ENCODE measurements at places on chromosomes 12 and 14.

DNA sequence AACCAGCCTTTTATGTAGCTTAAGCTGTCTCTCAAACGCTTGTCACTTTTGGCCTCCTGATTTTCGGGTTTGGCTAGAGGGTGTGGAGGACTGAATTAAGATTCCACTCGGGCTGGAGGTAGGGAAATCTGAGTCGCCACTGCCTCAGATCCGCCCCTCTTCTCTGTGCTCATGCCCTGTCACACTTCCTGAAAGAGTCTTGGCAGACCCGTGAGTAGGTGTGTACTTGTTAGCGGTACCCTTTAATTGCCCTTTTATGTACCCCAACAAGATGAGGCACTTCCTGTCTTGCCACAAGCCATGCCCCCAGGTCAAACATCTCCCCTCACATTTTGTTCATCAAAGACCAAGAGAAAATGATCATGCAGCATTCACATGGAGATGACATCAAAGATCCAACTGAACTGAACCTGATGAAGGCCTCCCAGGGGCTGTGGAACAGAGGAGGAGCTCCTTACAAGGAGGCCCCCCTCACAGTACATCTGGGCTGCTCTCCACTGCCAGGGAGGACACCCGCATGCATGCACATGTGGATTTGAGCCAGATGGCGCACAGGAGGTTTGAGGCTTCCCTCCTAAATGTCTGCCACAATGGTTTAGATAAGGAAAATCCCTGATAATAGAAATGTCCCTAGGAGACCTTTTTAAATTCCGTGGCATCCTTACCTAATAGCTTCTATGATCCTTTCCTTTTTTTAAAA lies 86.5 kb upstream of the CDKN3 start:
- DNase-seq, result no peak

GRCh38 chr14:90518069-90518940 lies 121.5 kb downstream of the CALM1 start:
- DNase-seq, result no peak

- DNase-seq, result peak; percentile 37
Measured at GRCh38 chr14:64760146-64760755, 56.0 kb downstream of the PLEKHG3 start.

DNA sequence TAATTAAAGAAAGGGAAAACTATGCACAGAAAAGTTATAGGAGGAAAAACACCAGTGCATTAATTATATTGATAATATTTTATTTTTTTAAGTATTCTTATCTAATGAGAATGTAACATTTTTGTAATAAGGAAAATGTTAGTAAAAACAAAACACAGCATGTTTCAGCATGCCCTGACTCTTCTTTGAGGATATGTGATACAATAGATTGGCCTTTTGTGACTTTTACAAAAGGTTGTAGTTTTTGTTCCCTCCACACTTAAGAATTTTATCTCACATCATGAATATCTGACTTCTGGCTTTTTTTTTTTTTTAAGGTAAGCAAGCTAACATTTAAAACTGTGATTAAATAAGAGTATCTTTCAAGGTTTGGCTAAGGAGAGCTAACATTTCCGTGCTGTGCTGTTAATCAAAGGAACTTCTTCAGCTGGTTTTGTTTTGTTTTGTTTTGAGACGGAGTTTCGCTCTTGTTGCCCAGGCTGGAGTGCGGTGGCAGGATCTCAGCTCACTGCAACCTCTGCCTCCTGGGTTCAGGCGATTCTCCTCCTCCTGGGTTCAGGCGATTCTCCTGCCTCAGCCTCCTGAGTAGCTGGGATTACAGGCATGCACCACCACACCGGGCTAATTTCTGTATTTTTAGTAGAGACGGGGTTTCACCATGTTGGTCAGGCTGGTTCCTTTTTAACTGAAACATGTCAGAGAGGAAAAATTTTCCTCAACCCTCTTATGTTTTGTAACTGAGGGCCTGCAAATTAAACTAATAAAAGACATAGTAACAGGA lies 30.8 kb upstream of the RESF1 start:
- no peak for DNase-seq

GRCh38 chr12:117189725-117190209 lies 503 bp downstream of the FBXO21 start:
- peak; percentile 8 for DNase-seq

- no peak for DNase-seq
Measured at GRCh38 chr12:131672311-131672940, 38.5 kb upstream of the SFSWAP start.

DNA sequence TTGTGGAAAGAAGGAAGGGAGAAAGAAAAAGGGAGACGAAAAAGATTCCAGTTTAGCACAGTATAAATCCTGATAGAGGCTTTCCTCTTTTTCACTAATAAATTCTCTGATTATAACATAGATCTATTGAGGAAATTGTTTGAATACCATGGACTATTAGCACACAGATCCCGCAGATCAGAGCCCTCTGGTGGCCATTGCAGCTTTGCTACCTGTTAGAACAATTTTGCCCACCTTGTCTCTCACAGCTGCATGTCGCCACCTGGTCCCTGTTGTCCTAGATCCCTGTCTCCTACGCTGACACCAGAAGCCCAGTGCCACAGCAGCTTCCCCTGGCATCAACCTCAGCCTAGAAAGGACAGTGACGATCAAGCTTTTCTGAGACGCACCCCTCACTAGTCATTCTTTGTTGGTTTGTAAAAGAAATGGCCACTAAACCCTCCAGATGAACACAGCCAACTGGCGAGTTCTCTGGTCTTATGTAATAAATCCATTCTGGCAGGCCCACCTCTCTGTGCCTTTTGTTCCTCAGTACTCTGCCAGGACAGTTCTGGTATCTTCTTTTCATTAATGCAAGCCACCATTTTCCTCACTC lies 9.9 kb downstream of the GPHB5 start:
- DNase-seq, result no peak

DNA sequence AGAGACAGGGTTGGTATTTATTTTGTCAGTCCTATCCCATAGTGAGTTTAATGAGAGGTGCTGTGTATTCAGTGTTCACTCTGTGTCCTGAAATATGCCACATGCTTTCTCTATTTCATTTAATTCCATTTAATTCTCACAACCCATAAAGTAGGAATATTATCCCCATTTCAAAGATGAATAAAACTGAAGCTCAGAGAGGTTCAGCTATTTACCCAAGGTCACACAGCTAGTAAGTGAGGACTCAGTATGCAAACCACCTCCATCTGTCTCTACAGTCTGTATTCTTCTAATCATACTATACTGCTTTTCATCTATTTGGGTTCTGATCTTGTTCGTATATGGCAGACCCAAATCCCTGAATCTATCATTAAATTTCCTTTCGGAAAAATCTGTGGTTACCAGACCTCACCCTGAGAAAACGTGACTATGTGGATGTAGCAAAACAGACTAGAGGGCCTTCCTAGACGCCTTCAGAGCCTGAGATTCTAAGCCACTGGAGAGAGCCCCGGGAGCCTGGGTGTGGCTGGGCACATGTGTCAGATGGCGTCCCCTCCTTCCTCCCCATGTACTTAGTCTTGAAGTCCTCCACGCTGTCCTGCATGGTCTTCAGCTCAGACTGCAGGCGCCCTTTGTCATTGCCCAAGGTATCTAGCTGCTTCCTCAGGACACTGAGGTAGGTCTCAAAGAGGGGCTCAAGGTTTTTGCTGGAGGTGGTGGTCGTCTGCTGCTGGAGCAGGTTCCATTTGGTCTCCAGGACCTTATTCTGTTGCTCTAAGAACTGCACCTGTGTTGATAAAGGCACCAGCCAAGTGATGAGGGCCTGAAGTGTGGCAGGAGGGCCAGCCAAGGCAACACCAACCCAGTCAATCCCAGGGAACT lies 2.5 kb downstream of the KRT4 start:
- no peak for DNase-seq

DNA sequence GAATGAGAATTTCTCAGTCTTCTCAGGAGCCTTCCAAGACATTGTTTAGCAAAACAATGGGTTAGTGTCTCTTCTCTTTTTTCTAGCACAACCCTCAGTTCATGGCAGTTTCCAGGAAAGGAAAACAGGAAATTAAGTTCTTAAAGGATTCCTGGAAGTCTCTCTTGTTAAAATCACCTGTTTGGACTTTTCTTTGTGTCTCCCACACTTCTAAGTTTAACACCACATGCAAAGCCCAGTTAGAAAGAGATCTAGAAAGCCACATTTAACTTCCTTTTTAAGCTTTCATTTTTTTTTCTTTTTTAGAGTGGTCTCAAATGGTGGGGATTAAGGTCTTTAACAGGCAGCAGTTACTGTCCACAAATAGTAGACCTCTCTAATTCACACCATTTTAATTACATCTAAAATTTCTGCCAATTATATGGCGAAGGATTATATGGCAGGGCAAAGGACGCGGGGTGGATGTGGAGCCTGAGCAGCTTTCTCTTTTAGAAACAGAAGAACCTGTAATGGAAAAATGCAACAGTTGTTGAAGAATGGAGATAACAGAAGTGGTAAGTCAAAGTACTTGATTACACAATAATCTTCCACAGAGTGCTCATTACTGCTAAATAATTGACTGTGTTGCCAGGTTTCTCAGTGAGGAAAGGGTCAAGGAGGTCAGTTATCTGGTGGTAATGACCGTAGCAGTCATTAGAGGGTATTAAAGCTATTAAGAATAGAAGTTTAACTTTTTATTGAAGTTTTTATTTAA lies 298.6 kb downstream of the AKAP6 start:
- no peak for DNase-seq

- DNase-seq, result no peak
Measured at GRCh38 chr12:27385766-27386564, 53.3 kb downstream of the BMAL2 start.

DNA sequence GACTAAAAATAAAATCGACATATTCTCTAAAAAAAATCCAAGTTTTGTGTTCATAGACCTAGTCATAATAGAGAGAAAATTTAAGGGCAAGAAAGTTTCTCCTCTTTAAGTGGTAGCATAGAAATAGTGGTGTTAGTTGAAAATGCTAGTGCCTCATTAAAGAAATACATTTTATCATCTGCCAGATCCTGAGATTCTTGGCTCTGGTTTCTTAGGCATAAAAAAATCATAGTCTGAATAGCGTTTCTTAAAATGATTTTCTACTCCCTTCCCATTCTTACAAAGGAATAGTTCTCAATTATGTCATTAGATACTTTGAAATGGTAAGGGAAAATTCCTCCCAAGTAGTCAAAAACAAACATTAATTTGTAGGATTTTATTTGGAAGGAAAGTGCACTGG lies 212.8 kb downstream of the NELL2 start:
- no peak for DNase-seq

DNA sequence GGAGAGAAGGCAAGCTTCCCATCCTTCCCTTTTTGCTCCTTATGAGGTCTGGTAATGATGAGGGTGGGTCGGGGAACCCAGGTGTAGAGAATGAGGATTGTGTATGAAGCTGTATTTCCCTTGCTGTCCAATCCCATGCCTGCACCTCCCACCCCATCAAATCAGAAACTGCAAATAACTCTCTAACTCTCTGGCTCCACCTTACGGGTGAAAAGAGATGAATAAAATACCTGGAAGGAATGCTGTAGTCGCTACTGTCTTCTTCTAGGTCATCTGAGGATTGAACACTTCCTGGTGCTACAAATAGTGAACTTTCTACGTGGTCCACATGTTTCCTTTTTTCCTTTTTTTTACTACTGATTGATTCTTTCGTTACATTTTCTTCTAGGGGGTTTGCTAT lies 38.9 kb upstream of the DICER1 start:
- DNase-seq, result no peak

GRCh38 chr12:45191239-45191638 lies 24.7 kb upstream of the ANO6 start:
- no peak for DNase-seq

DNA sequence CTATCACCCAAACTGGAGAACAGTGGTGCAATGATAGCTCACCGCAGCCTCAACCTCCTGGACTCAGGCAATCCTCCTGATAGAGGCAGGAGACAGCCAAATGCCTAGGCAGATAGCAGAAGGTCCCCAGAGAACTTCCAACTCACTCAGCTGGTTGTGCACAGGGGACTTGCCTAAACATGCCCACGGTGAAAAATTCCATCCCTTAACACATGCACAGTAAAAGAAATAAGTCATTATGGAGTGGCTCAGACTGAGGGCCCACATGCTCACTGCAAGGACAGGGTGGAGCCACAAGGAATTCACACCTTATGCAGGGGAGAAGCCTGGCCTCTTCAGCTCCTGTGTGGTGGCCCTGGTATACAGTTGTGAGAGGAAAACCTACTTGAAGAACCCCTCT lies 525.8 kb upstream of the ATP2B1 start:
- no peak for DNase-seq

DNA sequence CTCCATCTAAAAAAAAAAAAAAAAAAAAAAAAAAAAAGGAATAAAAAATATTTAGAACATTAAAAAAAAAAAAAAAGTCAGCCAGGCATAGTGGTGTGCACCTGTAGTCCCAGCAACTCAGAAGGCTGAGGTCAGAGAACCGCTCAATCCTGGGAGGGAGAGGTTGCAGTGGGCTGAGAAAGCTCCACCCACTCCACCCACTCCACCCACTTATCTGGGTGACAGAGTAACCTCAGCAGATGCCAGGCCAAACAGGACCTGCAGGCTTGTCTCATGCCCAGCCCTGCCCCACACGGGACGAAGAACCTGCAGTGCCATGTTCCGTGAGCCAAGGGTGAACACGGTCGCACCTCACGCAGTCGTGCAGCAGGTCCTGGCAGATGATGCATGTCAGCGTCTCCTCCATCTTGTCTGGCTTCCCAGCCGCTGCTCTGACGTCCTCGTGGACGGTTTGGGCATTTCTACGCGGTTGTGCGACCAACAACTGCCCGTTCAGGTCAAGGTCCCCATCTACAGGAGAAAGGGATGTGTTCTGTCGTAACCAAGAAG lies 28.6 kb downstream of the CHFR start:
- no peak for DNase-seq

GRCh38 chr12:57380300-57380699 lies 50.5 kb downstream of the R3HDM2 start:
- DNase-seq, result no peak

GRCh38 chr14:51933191-51933590 lies 56.2 kb upstream of the RTRAF start:
- no peak for DNase-seq

- DNase-seq, result no peak
Measured at GRCh38 chr12:51886021-51886710, 1.7 kb upstream of the ANKRD33 start.

GRCh38 chr14:100114109-100114765 lies 45.2 kb downstream of the DEGS2 start:
- no peak for DNase-seq

GRCh38 chr12:64077922-64078321 lies 144.2 kb downstream of the KICS2 start:
- DNase-seq, result no peak

DNA sequence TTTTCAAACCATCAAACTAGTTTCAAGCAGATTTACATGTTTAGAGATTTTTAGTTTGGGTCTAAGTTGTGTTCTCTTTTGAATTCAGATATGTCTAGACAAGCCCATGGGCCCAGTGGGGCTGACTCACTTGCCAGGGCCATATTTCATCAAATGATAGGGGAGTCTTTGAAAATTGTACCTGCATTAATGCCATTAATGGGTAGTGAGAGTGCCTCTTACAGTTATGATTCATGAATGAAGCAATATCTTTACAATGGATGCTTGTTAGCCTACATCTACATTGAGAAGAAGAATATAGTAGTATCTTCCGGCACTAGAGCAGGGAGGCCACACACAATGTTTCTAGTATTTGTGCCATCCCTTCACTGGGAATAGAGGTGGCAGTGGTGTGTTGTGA lies 174.2 kb upstream of the E2F7 start:
- DNase-seq, result no peak
